Stimulated activated CD8-positive, alpha-beta memory T cell treated with anti-CD3 and anti-CD28 coated beads, Interleukin-7, amount 100 ng/mL, for 1 hour (primary cell): ENCODE measurements at places on chromosomes 2 and 18.

- DNase-seq, result no peak
Observed at GRCh38 chr2:135985826-135986393, 484 bp upstream of the DARS1 start.

DNA sequence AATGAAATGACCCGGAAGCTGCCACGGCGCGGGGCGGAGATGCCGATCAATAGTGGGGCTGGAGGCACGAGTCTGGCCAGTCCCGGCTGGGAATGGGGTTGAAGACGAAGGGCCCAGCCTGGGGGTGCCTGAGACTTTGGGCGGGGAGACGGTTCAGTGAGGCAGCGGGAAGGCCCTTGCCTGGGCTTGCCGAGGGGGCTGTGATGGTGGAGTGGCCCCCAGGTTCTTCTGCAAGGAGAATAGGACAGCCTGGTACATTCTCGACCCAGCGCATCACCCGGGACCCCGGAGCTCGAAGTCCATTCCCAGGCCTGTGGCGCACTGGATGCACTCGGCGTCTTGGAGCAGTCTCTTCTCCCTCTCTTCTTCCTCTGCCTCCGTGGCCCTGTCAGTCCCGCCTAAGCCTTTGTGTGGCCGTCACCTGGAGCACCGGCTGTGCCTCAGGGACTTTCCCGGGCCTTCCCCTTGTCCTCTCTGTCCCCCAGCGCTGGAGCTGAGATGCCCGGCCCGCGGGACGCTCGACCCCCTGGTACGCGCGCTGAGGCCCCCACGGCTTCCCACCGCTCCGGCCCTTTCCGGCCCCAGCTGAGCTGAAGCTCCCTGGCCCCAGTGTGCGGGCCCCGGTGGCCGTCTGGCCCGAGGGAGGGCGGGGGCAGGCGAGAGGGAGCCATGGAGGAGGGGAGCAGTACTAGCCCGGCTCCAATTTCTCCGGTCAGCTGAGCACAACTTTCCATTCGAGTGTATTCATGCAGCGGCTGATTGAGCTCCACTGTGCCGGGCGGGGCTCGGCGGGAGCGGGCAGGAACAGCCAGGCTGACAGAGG lies 8.0 kb downstream of the SIX3 start:
- DNase-seq, result no peak

- no peak for DNase-seq
Observed at GRCh38 chr18:45652303-45653080, 37.2 kb downstream of the SLC14A2 start.

GRCh38 chr18:3593381-3593903 lies 143.5 kb downstream of the TGIF1 start:
- DNase-seq, result no peak

- no peak for DNase-seq
Observed at GRCh38 chr2:158290225-158290624, 166.3 kb downstream of the CCDC148 start.

GRCh38 chr2:205780645-205781044 lies 98.3 kb downstream of the NRP2 start:
- no peak for DNase-seq

DNA sequence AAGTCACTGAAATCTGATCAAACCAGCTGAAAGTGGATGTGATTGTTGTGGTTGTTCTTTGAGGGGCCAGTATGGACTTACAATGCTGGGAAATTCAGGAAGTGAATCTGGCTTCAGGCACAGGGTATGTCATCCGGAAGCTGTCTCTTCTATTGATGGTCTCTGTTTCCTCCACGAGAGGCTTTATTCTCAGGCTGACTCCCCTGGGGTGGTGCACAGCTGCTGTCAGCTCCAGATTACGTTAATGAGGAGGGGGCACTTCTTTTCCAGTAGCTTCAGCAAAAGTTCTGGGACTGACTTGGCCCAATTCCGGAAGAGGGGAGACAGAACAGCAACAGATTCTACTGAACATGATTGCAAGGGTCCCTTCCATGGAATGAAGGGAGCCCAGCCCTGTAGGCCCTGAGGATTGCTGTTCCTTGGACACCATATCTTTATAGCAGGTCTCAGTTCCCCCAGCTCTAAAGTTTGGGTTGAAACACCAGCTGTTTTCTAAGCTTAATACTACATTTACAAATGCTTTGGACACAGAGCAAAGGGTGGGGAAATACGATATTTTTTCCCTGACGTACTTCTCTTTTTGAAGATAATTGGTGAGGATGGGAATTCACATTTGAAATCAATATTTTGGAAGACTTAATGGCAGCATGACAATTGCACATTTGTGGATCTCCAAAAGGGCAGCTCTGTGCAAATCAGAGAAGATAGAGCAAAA lies 400.9 kb downstream of the TSN start:
- DNase-seq, result no peak

DNA sequence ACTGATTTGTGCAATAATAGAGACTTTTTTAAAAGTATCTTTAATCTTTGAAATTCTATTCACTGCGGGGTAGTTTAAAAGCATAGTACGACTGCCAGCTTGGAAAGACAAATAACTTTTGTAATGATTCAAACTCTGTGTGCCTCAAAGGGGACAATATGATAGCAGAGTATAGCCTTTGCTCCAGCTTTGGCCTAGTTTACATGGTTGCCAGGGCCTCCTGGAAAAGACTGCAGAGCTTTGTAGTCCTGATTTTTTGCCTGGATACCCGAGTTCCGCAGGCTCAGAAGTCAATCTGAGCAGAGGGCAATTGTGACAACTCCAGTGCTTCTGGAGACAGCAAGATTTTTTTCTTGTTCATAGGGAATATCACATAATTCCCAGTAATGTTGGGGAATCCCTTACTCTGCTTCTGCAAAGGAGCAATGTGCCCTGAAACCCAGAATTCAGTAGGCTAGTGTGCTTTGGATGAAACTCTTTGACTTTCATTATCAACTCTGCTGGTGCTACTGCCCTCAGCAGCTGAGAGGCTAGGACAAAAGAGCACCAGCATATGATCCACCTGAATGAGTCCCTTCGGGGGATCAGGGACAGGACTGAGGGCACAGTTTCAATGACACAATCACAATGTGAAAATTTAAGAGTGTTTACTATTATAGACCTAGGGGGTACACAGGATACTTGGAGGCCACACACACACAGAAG lies 768.1 kb downstream of the TMEM182 start:
- DNase-seq, result no peak

DNA sequence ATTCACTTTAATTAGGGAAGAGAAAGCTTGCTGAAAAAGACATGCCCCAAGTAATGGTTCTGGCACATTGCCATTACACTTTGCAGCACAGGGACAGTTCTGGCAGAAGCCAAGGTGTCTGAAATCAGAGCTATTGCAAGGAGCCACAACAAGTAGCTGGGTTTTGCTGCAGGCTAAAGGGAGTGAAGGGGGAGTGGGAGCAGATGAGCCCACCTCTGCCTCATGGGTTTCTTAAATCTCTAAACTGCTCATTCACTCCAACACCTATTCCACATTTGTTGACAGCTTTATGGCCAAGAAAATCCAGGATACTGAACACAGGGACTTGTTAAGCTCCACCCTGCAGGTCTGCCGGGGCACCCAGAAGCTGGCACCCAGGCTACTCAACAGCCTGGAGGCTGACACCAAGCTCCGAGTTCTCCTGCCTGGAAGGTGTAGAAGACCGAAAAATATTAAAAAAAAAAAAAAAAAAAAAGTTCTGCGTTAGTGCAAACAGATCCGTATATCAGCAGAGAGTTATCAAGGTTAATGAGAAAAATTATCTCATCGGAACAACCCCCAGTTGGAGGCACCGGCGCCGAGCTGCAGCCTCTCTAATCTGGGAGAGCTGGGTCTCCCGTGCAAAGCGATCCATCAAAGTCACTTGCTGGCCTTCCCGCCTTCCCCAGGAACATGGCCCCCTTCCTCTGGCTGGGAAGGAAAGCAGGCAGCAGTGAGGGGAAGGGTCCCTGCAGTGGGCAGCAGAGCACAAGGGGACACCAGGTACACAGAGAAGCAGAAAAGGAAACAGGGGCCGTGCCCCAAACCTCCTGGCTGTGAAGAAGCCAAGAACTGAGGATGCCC lies 123.7 kb downstream of the HNMT start:
- no peak for DNase-seq

DNA sequence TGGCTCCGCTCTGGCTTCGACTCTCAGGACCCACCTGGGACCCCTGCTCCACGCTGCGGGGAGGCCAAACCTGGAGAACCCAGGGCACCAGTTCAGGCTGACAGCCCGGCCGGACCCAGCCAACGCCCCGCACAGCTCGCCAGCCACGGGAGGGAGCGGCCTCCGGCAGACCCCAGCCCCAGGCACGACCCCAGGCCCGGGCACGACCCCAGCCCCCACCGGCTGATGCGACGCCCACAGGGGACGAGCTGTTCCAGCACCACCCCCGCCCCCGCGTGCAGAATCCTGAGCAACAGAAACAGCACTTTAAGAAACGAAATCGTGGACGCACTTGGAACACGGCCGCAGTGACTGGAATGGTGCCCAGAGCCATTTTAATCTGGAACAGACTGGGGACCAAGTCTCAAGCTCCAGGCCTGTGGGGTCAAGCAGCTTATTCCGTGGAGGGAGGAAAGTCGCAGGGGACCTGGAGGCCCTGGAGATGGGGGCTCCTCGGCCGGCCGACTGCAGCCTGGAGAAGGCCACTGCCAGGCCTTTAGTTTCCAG lies 74.2 kb downstream of the MBP start:
- DNase-seq, result no peak

- peak; percentile 19 for DNase-seq
Observed at GRCh38 chr18:3012136-3013023, 564 bp downstream of the LPIN2 start.
